ENCODE measurements at places on chromosomes 7 and 10.

- no peak for DNase-seq
Measured at GRCh38 chr7:18154726-18155125, 127.1 kb upstream of the PRPS1L1 start.

DNA sequence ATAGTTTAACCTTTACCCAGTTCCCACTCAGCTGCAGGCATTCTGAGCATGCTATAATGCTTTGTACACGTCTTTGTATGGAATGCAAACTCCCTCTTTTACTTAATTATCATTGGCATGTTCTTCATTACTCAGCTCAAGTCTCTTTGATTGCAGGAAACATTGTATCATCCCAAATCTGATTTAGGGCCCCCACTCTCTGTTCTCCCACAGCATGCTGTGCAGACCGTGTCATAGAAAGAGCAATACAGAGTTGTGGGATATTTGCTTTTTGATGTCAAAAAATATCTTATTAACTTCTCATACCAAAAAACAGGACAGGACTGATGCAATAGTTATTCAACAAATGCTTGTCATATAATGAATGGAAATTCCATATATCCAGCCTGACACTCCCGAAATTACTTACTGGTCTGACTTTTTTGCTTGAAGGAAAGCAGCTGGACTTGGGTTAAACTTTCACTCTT lies 1081.5 kb upstream of the C7orf33 start:
- no peak for DNase-seq

GRCh38 chr10:10326116-10326515 lies 691.6 kb upstream of the CELF2 start:
- DNase-seq, result no peak

DNA sequence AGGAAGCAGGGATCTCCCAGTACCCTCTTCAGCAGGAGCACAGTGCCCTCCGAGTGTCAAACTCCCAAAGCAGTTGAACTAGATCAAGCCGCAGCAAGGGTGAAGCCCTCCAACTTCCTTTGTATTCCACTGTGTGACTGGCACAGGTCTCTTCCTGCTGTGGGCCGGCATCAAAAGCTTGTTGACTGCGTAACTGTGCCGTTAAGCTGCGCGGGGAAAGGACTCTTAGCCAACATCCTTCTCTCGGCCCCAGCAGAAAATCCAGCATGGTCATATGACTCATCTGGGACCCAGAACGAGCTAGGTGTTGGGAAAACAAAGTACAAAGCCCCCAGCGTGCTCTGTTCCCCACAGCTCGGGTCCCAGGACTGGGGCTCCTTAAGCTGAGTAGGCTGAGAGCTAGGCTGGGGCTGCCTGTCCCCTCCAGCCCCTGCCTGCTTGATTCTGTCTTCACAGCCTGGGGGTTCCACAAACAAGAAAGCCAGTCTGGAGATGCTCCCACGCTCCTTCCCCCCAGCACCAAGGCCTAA lies 52.2 kb downstream of the COL17A1 start:
- DNase-seq, result no peak

- DNase-seq, result no peak
Measured at GRCh38 chr7:73530800-73531199, 8.7 kb upstream of the BAZ1B start.
